Activated T-helper 1 cell treated with anti-CD3 and anti-CD28 coated beads, Interleukin-2, amount 50 U/mL, for 16 hours (primary cell): ENCODE measurements at places on chromosomes 13 and 19.

GRCh38 chr13:113933901-113934300 lies 40.0 kb downstream of the C13orf46 start:
- DNase-seq = no peak

DNA sequence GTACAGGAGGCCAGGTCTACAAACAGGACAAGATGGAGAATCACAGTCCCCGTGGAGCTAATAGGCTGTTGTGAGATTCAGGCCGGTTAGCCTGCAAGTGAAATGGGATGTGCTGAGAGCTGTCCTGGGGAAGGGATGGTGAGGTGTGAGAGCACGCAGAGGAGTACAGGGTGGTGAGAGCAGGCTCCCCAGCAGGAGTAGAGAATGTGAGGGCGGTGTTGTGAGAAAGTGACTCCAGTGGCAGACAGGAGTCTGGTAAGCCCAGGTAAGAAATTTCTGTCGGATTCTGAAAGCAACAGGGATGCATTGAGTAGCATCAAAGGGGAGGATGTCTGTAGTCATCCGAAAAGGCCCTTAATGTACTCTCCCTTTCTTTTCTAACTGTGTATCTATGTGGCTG lies 50.7 kb upstream of the GPR183 start:
- no peak for DNase-seq

DNA sequence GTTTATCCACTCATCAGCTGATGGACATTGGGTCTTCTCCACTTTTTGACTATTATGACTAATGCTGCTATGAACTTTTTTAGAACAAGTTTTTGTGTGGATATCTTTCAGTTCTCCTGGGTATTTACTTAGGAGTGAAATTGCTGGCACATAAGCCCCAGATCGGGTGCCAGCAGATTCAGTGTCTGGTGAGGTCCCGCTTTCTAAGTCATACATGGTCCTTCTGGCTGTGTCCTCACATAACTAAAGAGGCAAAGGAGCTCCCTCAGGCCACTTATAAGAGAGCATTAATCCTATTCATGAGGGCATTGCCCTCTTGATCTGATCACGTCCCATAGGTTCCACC lies 600 bp upstream of the ZNF226 start:
- DNase-seq = no peak

DNA sequence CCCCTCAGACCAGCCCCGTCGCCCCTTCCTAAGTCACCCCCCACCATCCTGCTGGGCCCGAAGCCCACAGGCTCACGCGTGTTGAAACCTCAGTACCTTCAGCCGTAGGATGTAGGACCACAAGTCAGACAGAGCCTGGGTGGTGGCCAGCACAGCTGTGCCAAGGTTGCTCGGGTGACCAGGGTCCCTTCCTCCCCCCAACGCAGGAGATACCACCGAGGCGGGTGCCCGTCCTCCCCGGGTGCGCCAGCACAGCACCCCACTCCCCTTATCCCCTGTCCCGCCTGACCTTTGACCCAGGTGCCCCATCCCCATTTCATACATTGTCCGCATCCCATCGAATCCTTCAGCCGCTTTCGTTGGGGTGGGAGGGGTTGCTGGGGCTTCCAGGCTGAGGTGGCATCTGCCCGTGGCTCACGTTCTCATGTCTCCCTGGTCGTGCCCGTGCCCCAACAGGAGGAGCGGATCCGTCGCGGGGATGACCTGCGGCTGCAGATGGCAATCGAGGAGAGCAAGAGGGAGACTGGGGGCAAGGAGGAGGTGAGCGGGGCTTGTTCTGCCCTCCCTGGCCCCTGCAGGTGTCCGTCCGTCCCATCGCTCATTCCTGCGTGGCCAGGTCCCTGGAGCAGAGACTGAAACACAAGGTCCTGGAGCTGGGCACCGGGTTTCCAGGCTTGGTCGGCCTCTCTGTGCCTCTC lies 14.5 kb downstream of the EPN1 start:
- DNase-seq = no peak

- DNase-seq = peak; percentile 44
Measured at GRCh38 chr19:920051-920864, 3.1 kb downstream of the KISS1R start.

GRCh38 chr13:94640721-94641120 lies 39.1 kb downstream of the GPR180 start:
- no peak for DNase-seq

- no peak for DNase-seq
Measured at GRCh38 chr13:111854403-111854802, 212.5 kb upstream of the SOX1 start.

DNA sequence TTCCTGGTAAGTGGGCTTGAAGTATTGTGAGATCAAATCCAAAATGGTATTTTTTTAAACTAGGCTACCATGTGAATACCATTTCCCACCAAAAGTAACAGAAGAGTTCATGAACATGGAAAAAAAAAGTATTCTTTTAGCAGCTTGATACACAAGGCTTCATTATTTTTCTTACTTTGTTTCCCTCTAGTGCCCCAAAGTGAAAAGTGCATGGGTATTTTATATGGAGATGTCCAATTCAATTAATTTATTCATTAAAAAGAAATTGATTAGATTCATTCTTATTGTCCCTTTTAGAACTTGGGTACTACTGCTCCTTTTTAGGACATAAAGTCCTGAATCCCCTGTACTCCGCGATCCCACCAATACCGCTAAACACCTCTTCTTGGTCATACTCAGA lies 28.6 kb upstream of the SCEL start:
- no peak for DNase-seq

GRCh38 chr13:103142151-103142550 lies 75.9 kb upstream of the SLC10A2 start:
- DNase-seq = no peak

GRCh38 chr19:38634757-38635482 lies 12.5 kb upstream of the ACTN4 start:
- peak; percentile 61 for DNase-seq

GRCh38 chr19:54029930-54030490 lies 33.7 kb downstream of the VSTM1 start:
- DNase-seq = peak; percentile 9

- DNase-seq = no peak
Measured at GRCh38 chr13:48862572-48862971, 113.1 kb upstream of the FNDC3A start.

DNA sequence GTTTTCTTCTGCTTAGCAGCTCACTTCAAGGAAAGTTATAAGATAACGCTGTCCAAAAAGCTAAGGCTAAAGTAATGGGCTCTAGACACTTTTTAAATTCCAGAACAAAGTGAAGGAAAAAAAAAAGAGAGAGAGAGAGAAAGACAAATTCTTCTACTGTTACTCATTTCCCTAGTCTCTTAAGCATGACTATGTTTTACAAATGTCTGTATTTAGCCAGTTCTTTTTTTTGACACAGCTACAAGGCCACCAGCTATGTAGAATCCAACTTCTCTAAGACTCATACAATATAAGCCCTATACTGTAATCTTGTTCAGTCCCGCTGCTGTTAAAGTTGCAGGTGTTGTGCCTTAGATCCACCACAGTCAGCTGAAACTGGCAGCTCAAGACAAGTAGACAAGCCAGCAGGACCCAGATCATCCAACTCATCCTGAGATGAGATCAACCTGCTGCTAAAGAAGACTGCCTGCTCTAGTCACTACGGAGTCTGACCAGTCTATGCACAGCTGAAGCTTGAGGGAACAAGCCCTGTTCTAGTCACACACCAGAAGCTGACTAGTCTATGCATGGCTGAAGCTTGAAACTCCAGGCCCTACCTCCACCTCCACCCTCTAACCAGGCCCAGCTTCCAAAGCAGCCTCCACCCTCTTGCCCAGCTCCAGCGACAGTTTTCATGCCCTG lies 10.3 kb upstream of the ZNF83 start:
- no peak for DNase-seq

DNA sequence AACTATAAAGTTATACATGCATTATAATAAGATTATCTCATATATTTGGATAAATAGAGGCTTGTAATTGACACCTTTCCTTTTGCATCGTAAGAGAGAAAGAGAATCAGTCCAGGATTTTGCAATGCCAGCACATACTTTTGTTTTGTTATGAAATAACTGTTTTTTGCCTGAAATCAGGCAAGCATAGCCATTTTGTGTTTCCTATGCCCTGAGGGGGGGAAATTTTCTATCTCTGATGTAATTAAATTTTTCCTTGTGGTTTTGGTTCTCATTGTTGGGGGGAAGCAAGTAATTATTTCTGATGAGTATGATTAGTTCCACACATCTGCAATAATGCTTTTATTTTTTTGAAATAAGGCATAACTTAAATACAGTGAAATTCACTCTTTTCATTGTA lies 229.4 kb downstream of the NDFIP2 start:
- no peak for DNase-seq

DNA sequence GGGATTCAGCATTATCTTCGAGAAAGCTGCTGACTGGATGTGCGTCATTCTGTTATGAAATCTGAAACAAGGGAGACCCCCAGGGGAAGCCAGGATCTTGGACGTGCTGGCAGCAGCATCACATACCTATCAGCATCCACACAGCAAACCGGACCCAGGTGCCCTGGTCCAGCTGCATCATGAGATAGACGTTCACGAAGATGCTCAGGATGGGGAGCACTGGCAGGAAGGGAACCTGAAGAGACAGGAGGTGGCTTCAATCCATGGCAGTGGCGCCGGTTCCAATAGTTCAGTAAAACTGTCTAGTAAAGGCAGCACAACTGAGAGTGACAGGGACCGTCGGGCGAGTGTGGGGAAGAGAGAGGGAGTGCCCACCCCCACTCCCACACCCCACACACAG lies 79.5 kb downstream of the SLC7A1 start:
- DNase-seq = no peak

GRCh38 chr19:3315676-3315973 lies 50.8 kb upstream of the NFIC start:
- no peak for DNase-seq

DNA sequence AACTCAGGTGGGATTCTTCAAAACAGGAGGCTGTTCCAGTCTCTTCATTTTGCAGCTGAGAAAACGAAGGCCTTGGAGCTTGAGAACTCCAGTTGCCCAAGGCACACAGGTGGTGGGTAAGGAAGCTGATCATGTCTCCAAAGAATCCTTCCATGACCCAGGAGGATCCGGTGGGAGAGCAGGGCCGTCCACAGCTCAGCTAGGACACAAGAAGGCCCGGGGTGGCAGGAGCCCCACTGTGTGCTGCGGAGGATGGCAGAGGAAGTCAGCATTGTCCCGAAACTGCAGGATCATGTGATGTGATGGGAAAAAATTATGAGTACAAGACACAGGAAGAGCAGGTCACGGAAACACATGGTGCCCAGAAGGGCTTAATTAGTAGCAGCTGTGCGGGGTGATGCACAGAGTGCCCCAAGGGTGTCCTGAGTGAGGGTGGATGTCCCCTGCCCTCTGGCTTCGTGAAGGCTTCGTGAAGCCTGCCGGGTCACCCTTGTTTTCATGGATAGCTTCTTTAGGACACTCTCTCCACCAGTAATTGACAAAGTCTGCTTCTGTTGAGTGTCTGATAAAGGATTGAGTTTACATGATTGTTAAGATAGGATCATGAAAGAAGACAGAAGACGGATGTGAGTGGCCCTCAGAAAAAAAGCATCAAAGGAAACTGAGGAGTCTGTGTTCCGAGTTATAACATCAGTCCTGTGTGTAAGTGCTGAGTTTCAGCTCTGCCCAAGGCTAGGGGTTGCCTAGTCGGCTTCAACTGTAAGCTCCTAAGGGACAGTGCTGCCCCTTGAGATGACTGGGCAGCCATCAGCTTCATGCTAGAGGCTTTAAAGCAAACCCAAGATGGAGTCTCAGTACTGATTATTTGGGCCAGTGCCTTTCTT lies 33.8 kb upstream of the SACS start:
- no peak for DNase-seq

GRCh38 chr13:114108141-114108761 lies 24.2 kb downstream of the RASA3 start:
- DNase-seq = no peak

DNA sequence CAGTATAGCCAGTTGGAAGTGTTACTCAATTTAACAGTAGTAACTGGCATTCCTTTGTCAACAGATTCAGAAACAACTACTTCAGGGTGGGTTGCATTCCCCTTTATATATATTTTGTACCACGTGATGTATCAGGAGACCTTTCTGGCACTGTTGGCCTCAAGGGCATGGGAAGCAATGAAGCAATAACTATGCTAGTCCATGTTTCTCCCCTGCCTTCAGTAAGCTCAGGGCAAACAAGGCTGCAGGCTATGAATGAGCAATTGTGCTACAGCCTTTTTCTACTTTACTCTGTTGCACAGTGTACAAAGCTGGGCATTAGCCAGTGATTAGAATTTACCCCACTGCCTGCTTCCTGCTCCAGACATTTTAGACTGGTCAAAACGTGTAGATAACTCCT lies 348.8 kb downstream of the GPC5 start:
- DNase-seq = no peak

GRCh38 chr13:31242916-31243315 lies 43.1 kb downstream of the B3GLCT start:
- no peak for DNase-seq

DNA sequence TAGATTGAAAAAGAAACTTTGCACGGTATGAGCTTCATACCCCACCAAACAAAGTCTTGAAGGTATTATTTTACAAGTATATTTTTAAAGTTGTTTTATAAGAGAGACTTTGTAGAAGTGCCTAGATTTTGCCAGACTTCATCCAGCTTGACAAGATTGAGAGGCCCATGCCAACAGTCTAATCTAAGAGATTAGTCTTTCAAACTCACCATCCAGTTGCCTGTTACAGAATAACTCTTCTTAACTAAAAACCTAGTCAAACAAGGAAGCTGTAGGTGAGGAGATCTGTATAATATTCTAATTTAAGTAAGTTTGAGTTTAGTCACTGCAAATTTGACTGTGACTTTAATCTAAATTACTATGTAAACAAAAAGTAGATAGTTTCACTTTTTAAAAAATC lies 41.9 kb upstream of the RAP2A start:
- no peak for DNase-seq

DNA sequence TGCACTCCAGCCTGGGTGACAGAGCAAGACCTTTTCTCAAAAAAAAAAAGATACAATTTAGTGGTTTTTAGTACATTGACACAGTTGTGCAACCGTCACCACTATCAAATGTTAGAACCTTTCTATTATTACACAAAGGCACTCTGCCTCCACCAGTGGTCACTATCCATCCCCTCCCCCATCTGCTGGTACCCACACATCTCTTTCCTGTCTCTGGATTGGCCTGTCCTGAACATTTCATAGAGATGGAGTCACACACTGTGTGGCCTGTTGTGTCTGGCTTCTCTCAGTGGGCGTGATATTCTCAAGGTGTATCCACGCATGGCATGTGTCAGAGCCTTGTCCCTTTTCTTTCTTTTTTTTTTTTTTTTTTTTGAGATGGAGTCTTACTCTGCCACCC lies 11.2 kb downstream of the KDM4B start:
- no peak for DNase-seq
